ENCODE measurements at places on chromosomes 12 and 14.
A peak's percentile ranks its signal among the peaks of the same experiment; 100 is the strongest.

DNA sequence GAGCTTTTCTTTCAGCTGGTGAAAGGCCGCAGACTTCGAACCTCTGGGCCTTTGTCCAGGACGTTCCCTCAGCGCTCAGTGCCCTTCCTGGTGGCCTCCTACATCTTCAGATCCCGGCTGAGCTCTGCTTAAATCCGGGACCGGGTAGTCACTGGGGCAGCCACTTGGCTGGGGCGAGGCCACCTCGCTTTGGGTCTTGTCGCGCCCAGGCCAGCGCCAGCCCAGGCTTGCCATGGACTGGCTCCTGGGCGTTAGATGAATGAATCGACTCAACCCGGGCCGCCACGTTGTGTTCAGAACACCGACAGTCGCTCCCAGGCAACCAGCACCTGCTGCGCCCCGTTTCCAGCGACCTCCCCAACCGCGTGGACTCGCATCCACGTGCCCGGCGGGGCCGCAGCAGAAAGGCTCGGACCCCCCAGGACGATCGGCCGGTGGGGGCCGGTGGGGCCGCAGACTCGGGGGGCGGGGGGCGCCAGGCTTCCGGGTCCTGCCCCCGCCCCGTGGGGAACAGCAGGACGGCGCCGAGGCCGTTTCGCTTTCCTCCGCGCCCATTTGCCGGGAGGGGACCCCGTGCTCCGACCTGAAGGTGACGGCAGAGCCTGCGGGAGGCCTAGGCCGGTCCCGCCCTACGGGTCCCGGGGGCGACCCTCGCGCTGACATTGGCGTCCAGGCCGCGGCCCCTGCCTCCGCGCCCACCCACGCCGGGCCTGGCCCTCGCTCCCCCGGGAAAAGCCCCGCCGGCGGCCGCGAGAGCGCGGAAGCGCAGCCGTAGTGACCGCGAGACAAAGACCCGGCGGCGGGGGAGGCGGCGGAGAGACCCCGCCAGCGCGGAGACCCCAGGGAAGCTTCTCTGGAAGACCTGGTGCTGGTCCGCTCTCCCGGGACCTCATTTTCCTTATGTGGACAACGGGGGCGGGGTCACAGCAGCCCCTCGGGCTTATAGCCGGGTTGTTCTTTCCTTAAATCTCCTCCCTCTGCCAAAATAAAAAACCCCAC is 37.3 kb upstream of the RCOR1 start:
- DNase-seq: peak; percentile 58

DNA sequence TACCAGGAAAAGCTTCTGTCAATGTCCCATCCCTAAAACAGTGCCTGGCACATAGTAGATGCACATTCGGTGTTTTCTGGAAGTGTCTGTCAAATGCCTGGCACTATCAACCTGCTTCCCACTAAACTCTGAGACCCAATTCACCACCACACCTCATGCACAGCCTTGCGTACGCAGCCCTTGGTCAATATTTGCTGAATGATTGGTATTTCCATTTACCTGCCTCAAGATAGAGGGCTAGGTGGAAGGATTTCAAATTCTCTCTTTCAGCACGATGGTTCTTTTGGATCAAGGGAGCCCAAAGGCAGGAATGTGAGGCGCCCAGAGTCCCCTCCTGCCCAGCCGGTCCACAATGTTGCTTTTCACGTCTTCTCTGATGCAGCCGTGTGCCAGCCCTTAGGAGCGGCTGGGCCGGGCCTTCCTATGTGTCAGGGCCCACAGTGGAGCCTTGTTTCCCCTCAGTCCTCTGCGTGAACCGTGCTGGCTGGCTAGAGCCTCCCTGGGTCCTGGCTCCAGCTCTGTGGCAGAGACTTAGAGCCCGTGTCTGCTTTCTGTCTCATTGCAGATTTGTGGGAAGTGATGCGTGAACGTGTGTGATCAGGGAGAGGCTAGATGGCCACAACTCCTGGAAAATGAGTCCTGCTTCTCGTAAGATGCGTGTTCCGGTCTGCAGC is 99.9 kb upstream of the RFLNA start:
- no peak for DNase-seq

- DNase-seq: no peak
Observed at GRCh38 chr12:127277882-127278281, 989.1 kb upstream of the TMEM132C start.

GRCh38 chr14:99753225-99754140 is 39.7 kb upstream of the EML1 start:
- no peak for DNase-seq

GRCh38 chr12:105978276-105978675 is 160.5 kb downstream of the NUAK1 start:
- DNase-seq: no peak

DNA sequence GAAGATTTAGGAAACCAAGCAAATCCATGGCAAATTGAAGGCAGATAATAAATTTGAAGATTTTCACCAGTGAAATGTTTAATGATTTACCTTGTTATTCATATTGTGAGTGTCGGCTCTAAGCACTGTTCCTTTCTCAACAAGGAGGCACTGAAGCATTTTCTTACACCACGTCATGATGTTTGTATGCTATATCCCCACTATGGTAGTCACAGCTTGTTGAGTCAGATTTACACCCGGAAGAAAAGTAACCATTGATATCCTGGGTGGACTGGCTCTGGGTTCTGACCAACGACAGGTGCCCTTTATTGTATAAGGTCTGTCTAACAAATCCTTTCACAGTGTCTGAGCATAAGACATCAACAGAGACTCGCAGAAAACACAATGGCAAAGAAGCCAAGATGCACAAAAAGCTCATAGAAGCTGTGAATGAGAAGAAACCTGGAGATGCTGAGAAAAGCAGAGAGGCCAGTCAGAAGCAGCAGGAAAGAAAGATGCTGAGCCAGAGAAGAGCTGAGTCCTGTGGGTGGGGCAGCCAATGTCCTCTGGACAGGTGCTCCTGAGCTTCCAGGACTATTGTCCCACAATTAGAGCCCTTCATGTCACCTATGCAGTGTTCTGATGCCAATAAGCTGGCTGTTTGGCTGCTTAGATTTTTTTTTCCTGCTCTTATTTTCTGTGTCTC is 49.7 kb upstream of the ARHGAP5 start:
- DNase-seq: no peak

GRCh38 chr14:72591391-72591790 is 302.5 kb downstream of the DPF3 start:
- DNase-seq: no peak
